Fibroblast of skin of right quadriceps (primary cell): ENCODE measurements at places on chromosomes 2 and 18.

DNA sequence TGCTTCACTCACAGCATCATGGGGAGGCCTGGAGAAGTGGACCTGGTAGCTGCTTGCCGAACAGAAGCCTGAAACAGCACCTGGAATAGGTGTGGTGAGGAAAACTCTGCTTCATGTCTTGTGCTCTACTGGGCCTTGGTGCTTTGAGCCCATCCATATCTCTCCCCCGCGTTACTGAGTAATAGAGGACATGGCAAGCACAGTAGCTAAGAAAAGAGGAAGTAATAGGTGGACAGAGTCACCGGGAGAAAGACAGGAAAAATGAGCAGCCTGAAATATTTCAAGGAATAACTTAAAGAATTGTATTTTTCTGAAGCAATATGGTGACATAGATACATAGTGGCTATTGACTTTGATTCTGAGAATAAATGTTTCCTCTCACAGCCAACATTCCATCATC lies 14.0 kb upstream of the HNMT start:
- DNase-seq = no peak

GRCh38 chr2:65450810-65451209 lies 18.4 kb upstream of the SPRED2 start:
- no peak for DNase-seq

GRCh38 chr18:66972681-66973080 lies 368.8 kb upstream of the CDH19 start:
- no peak for DNase-seq

DNA sequence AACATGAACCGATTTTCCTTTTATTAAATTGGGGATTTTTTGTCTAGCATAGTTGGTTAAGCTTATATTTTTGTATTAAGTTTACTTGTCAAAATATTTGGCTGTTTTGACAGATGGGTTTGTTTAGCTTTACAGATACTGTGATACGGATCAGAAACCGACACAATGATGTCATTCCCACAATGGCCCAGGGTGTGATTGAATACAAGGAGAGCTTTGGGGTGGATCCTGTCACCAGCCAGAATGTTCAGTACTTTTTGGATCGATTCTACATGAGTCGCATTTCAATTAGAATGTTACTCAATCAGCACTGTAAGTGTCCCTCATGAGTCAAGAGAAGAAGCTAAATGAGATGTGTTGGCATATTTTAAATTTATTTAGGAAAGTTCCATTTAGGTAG lies 8.5 kb downstream of the PDK1 start:
- no peak for DNase-seq

DNA sequence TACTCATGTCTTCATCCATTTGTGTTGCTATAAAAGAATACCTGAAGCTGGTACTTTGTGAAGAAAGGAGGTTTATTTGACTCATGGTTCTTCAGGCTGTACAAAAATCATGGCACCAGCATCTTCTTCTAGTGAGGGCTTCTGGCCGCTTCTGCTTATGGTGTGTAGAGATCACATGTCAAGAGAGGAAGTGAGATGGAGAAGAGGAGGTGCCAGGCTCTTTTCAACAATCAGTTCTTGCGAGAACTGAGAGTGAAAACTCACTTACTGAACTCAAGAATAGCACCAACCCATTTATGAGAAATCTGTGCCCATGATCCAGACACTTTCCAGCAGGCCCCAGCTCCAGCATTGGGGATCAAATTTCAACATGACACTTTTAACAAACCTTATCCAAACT lies 30.0 kb upstream of the BARD1 start:
- no peak for DNase-seq

GRCh38 chr2:40716879-40717278 lies 265.0 kb upstream of the SLC8A1 start:
- peak; percentile 86 for DNase-seq

DNA sequence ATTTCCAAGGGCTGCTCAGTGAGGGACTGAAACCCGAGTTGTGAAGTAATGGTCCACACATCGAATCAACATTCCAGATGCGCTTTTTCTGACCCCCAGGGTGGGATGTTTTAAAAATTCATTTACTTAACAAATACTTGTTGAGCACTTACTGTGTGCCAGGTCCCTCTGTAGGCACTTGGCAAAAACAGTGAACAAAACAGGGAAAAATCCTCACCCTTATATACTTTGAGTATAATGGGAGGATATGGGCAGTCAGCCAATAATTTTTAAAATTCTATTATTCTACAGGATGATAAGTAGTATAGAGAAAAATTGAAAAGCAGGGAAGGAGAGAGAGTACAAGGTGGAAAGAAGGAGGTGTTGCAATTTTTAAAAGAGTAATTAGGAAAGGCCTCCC lies 31.3 kb upstream of the AFTPH start:
- no peak for DNase-seq

GRCh38 chr18:3692113-3692621 lies 242.2 kb downstream of the TGIF1 start:
- DNase-seq = no peak

GRCh38 chr2:146989741-146990140 lies 855.1 kb upstream of the ACVR2A start:
- DNase-seq = no peak

GRCh38 chr2:196510246-196510645 lies 129.3 kb upstream of the CCDC150 start:
- no peak for DNase-seq

DNA sequence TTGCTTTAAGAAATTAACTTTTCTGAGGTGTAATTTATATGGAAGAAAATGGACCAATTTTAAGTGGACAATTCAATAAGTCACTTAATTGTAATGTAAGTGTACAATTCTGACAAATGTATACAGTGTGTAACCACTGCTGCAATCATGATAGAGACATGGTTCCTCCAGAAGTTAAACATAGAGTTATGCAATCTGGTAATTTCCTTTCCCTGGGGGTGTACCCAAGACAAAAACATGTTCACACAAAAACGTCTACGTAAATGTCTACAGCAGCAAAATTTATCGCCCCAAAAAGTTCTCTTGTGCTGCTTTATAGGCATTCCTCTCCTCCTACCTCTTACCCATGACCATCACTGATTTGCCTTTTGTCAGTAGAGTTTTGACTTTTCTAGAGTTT lies 141.5 kb downstream of the AQP4 start:
- no peak for DNase-seq

GRCh38 chr18:37282386-37283037 lies 283.1 kb downstream of the CELF4 start:
- no peak for DNase-seq

GRCh38 chr2:105575499-105576025 lies 169.2 kb upstream of the NCK2 start:
- DNase-seq = no peak

DNA sequence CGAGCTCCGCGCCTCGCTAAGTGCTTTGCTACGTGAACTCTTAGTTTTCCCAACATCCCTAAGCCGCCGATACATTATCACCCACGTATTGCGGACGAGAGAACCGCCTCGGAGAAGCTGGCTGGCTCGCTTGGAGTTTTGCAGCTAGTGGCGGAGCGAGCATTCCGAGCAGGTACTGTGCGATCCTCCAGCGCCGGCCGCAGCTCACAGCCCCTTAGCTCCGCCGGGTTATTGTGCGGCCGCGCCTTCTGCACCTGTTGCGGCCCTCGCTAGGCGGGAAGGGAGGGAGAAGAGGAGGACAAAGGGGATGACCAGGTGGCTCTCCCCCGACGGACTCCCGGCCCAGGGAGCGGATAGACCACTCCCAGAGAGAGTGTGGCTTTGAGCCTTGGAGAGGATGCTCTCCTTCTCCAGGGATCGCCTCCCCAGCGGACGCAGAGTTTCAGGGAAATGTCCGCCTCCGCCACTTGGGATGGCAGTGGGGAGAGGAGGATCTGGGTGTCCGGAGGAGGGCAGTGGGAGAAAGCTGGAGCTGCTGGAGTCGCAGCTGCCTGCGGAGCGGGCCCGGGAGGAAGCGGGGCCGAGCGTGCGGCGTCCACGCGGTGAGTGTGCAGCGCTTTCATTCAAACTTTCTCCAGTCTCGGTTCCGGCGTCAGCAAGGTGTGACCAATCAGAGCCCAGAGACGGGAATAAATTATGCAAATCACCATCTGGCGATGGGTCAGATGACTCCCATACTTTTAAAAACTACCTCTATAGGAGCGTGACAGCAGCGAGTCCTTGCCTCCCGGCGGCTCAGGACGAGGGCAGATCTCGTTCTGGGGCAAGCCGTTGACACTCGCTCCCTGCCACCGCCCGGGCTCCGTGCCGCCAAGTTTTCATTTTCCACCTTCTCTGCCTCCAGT lies at the start of gene LIPG:
LIPG (plus strand) TSS at position 769 of the 905 bp plus-strand sequence. CDS start 252 bp downstream, outside the sequence.
- DNase-seq = peak; percentile 41

- DNase-seq = no peak
These were observed 45.2 kb downstream of the MAIP1 start for GRCh38 chr2:200000444-200001163.

DNA sequence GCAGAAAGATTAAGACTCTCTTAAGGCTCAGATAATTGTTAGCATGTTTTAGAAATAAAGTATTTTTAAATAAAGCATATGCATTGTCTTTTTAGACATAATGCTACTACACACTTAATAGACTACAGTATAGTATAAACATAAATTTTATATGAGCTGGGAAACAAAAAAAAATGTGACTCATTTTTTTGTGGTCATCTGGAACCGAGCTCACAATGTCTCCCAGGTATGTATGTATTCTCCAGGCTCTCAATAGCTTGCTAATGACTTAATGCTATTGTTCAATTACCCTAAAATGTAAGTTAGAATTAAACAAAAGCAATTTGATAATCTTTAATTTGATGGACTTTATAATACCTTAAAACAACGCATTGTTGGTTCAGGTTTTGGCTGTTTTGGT lies 167.2 kb downstream of the NUP35 start:
- peak; percentile 13 for DNase-seq

- DNase-seq = peak; percentile 81
These were observed 117.6 kb downstream of the CAMKMT start for GRCh38 chr2:44479127-44479887.

- peak; percentile 5 for DNase-seq
These were observed 49.7 kb downstream of the RIF1 start for GRCh38 chr2:151459358-151459757.

GRCh38 chr18:3481696-3482210 lies 31.8 kb downstream of the TGIF1 start:
- no peak for DNase-seq

- peak; percentile 61 for DNase-seq
These were observed 78.5 kb downstream of the ACSL3 start for GRCh38 chr2:222939208-222939856.

DNA sequence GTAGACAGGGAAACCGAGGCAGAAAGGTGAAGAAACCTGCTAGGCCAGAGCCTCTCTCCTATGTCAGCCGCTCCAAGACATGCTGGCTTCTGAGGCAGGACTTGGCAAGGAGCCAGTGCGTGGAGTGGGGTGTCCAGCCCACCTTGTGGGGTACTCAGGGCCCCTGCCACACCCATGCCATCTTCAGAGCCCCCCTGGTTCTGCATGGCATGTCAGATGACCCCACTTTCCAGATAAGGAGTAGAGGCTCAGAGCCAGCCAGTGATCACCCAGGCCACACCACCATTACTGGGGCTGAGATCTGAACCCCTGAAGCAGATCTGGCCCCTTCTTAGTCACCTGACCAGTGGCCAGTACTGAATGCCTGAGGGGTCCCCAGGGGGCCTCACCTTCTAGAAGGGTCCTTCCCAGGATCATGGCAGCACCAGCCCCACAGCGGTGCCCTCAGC lies 14.7 kb downstream of the CROCC2 start:
- DNase-seq = no peak

GRCh38 chr2:179024445-179024844 lies 25.5 kb downstream of the CCDC141 start:
- DNase-seq = no peak

DNA sequence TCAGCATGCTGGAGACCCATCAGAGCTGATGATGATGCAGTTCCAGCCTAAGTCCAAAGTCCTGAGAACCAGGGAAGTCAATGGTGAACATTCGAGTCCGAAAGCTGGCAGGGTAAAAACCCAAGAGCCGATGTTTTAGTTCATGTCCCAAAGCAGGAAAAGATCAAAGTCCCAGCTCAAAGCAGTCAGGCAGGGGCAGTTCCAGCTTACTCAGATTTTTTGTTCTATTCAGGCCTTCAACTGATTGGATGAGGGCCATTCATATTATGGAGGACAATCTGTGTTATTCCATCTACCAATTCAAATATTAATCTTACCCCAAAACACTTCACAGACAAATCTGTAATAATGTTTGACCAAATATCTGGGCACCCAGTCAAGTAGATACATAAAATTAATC lies 38.3 kb downstream of the DSEL start:
- DNase-seq = no peak

- no peak for DNase-seq
These were observed 30.8 kb upstream of the LRP2 start for GRCh38 chr2:169393068-169393590.

DNA sequence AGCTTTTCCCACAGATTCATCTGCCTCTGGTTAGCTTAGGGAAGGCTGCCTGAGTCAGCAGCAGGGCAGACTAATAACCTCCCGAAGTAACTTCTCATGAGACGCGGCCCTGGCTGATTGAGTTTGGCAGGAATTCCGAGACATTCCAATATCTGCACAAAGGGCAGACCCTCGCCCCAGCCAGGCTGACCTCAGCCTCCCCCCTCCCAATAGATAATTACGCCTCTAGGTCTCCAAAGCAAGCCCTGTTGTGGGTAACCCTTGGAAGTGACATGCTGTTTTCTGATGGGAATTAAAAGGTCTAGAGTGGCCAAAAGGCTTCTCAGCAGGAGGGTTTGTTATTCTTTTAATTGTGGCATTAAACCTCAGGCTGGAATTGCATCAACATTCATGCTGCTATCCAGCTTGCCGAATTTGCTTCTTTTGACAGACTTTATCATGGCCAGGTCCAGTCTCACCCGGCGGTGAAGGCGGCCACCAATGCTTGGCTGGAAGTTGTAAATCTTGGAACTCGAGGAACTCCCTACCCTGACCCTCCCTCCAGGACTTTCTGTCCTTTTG lies 98.0 kb upstream of the SLC14A2 start:
- DNase-seq = peak; percentile 77

DNA sequence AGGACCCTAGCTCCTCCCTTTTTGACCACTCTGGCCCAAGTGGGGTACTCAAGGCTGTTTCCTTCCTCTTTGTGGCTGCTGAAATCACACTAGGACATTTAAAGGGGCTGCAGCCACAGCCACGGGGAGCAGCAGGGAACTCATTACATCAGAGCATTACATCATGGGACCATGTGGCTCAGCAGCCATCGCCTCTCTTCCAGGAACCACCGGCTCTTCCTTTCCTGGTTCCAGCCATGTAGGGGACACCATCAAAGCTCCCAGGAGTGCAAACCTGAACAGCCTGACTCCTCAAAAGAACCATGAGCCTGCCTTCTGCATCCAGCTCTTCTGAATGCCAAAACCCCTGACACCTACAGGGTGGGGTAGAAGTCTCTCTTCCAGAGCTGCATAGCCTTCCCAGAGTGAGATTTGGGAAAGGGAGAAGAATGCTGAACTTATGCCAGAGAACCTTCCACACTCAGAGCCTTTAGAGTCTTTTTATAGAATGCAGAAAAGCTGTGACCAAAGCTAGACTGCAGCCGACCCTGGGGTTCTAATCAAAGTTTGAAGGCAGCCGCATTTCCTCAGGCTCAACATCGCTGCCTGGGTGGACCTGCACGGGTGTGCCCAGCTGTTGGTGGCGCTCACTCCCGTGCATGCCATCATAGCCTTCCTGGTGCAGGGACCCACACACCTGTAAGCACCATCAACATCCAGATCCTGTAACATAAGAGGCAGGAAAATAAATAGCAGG lies 121.7 kb downstream of the KLHL29 start:
- DNase-seq = peak; percentile 4

- peak; percentile 75 for DNase-seq
These were observed at the start of gene METTL5 for GRCh38 chr2:169824373-169825333. TSS of gene METTL5 (minus strand) at chr2:169824905. CDS start at chr2:169824597, 308 bp downstream.

GRCh38 chr18:361941-362310 lies 94.1 kb upstream of the THOC1 start:
- DNase-seq = peak; percentile 100
